Amniotic epithelial cell (primary cell): ENCODE measurements at places on chromosomes 6 and 20.

- DNase-seq: no peak
Observed at GRCh38 chr20:13278812-13279570, 57.9 kb downstream of the ISM1 start.

- no peak for DNase-seq
Observed at GRCh38 chr20:44017211-44017610, 102.6 kb downstream of the TOX2 start.

DNA sequence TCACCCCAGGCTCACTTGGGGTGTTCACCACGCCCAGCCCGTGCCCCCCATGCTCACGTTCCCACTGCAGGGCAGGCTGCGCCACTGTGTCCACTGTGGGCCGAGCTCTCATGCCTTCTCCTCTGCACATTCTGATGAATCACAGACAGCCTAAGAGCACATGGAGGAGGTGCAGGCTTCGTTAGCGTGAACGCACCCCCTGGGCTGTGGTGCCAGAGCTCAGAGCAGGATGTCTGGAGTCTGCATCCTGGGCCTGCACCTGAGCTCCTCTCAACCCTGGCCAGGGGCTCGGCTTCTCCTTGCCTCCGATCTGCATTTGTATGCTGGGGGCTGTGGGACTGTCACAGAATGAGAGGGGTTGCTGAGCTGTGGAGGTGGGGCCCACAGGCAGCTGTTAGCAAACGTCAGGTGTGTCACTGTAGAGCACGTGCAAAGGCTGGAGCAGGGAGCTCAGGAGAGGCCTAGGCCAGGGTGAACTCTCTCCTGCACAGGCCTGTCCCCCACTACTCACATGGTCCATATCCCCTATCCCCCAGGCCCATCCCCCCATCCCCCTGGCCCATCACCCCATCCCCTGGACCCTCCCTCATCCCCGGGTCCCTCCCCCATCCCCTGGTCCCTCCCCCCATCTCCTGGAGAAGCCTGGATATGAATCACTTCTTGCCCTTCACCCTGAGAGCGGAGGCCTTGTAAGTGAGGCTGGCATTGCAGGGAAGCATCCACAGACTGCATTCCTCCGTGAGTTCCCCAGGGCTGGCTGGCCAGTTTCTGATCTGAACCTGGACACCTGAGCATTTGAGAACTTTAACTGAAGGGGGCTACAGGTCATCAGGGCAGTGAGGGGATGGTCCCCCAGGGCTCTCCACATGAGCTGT lies 309.5 kb downstream of the TAF4 start:
- peak; percentile 15 for DNase-seq

- no peak for DNase-seq
Observed at GRCh38 chr20:36248836-36249235, 12.6 kb downstream of the AAR2 start.

GRCh38 chr6:37583261-37583660 lies 83.6 kb upstream of the CCDC167 start:
- DNase-seq: no peak

DNA sequence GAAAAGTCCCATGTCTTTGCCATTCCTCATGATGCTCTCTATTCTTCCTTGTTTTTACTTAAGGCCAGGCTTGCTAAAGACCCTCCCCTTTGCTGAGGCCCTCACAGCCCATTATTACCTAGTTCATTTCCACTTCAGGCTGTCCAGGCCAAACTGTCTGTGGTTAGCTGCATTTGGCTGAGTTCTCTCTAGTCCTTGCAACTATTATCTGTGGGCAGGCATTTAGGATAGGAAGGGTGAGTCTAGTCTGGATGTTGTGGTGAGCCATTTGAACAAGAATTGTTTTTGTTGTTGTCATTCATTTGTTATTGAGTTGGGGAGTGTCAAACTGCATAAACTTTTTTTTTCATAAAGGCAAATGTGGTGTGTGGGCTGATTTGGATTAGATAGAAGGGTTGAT lies 182.4 kb downstream of the CD109 start:
- no peak for DNase-seq

DNA sequence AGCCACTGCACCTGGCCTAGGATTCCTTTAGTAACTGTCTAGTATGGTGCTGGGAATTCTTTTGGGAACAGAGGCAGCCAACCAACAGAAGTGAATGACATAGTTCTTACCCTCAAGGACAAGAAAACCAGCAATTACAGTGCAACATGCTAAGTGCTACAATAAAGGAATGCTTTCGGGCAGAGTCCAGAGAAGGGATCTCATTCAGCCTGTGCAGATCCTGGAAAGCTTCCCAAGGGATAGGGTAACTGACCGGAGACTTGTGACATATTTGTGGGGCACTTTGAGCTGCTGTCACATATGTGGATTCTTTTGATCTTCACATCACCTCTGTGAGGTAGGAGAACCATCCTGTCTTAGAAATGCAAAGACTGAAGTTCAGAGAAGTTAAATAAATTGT lies 46.8 kb downstream of the C6orf15 start:
- DNase-seq: no peak

DNA sequence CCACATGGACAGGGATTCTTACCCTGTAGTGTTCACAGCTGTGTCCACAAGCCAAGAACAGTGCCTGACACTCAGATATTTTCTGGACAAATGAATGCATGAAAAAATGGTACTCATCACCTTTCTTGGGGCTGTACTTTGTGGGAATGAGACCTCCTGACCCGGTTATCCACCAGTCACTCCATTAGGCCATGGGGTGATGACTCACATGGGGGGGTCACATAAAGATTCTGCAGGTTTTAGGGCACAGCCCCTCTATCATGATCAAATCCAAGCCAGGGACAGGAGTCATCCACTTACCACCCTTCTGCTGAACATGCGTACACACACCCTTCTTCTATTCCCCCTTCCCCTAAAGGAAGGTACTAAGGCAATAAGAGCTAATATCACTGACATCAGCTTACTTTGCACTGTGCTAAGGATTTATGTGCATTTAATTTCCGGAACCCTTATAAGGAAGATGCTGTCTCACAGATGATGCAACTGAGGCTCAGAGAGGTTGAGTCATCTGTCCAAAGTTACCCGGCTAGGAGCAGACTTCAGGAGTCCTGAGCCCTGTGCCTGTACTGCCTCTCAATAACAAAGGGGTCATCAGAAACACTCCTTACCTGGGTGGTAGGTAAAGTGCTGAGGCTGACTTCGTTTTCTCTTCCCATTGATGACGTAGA lies 107.8 kb downstream of the NFATC2 start:
- peak; percentile 95 for DNase-seq

GRCh38 chr6:6660339-6661045 lies 72.0 kb downstream of the LY86 start:
- no peak for DNase-seq

DNA sequence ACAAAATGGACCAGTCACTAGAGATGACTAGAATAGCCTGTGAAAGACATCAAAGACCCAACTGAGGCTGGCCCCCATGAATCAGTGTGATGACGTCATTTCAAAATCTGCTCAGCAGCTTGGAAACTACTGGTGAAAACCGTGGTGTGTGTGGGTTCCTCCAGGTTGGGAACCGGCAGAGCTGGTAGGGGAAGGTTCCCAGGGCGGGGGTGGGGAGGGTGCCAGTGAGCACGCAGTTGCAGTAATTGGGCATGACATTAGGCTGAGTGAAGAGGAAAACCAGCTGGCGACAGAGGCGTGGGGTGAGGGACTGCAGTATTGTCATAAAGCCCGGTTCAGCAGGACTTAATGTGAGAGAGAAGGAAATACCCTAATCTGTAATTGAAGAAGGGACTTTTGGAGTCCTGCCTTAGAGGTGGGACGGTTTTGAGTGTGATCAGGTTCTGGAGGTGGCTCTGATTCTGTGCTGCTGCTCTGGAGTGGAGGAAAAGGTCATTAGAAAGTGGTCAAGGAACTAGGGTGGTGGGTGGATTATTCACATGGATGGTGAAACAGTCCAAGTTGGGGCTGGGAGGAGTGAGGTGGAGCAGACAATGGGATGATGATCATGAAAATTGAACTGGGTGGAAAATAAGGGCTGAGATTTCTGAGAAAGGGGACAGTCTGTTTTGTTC lies 52.0 kb upstream of the MTHFD1L start:
- DNase-seq: peak; percentile 7

DNA sequence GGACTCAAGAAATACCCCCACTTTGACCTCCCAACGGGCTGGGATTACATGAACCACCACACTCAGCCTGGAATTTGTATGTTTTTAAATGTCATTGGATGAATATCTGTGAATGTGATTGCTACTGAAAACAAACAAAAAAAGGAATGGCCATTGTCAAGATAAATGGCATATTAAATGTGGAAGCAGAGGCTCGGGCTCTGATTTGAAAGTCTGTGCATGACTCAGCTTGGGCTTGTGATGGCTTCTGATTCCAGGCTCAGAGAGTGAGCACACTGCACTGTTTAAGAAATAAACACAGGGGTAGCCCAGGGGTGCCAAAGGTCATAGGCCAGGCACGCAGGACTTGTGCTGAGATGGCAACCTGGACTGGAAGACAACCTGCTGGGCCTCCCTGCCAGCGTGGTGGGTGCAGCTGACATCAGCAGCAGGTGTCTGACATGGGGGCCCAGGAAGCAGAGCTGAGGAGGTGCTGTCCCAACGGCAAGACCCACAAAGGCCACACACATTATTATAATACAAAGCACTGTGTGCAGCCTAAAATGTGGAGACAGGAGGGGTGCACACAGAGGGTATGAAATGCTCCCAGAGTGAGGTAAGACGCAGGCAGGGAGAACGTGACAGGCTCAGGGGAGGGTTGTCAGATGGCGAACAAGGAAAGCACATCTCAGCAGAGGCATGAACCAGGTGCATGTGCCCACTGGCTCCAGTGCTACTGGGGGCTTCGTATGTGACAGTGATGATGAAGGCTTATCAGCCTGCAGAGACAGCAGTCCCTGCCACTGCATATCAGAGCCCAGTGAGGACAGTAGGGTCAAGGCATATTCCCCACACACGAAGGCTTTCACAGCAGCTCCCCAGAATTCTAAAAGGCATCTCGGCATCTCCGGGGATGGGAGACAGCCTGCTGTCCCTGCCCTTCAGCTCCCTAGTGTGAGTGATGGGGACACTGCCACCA lies 169.4 kb downstream of the SYNDIG1 start:
- no peak for DNase-seq
